Progenitor cell of endocrine pancreas (in vitro differentiated cells): ENCODE measurements at places on chromosomes 3 and 15.

GRCh38 chr3:31384117-31384516, 148.6 kb upstream of the STT3B start:
- no peak for DNase-seq

- DNase-seq: no peak
Observed at GRCh38 chr3:159941038-159942000, 47.3 kb upstream of the IL12A start.

GRCh38 chr3:67196677-67197076, 198.6 kb downstream of the KBTBD8 start:
- no peak for DNase-seq

- DNase-seq: no peak
Observed at GRCh38 chr3:15083252-15083651, 15.7 kb downstream of the RBSN start.

GRCh38 chr3:127565711-127566110, 24.8 kb downstream of the TPRA1 start:
- no peak for DNase-seq

DNA sequence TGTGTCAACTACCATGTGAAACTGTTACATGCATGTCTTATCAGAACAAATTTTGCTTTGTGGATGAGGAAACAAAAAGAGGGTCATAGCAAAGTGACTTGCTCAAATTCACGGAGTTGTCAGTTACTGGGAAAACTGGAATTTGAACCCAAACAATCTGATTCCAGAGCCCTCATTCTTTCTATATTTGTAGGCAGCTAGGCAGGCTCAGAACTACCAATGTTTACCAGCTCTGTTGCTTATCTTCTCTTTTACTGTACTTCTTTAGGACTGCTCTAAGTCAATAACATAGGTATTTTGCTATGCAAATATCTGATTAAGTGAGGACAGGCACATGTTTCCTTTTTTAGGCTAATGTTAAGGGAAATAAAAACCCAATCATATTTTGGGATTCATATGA, 450.5 kb downstream of the ZPLD1 start:
- no peak for DNase-seq

- DNase-seq: no peak
Observed at GRCh38 chr3:170426240-170426797, 7.7 kb downstream of the CLDN11 start.

- no peak for DNase-seq
Observed at GRCh38 chr3:31541089-31541488, 8.4 kb downstream of the STT3B start.

GRCh38 chr3:142925140-142925539, 36.3 kb upstream of the PCOLCE2 start:
- no peak for DNase-seq

- DNase-seq: no peak
Observed at GRCh38 chr3:59374091-59374817, 324.4 kb upstream of the CFAP20DC start.

DNA sequence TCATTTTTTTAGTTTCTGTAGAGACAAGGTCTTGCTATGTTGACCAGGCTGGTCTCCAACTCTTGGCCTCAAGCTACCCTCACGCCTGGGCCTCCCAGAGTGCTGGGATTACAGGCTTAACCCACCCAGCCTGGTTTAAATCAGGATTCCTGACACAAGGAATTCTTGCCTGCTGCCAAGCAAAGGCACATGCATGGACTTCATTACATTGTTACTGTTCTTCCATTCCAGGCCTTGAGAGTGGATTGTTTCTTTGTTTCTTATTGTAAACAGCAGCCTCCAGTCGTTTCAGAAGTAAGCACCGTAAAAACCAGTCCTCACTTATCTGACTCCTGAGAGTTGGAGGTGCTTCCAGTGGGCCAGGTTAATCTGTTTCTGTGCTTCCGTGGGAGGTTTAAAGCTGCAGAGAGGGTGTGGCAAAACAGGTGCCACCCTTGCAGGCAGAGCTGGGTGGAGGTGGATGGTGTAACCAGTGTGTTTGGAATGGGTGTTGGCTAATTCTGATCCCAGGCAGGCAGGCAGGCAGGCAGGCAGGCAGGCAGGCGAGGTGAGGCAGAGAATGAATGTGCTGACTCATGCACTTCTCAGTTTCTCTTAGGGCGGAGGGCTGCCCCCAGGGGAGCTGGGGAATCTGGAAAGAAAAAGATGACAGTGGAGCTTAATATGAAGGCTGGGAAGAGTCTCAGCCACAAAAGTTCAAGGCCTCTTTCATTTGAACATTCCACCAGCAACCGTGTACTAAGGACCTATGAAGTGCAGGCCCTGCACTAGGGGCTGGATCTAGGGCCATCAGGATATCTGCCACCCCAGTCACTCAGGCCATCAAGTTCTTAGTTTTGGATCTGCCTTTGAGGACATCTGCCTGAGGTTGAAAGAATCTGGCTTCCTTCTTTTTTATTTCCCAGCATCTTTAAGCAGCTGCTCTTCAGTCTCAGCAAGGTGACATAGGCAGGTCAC, 37.0 kb upstream of the CDCP1 start:
- DNase-seq: no peak

GRCh38 chr3:102532901-102533300, 98.1 kb downstream of the ZPLD1 start:
- no peak for DNase-seq

- no peak for DNase-seq
Observed at GRCh38 chr3:26145769-26146168, 355.9 kb downstream of the OXSM start.

GRCh38 chr3:150264561-150265279, 143.4 kb upstream of the TSC22D2 start:
- DNase-seq: no peak

DNA sequence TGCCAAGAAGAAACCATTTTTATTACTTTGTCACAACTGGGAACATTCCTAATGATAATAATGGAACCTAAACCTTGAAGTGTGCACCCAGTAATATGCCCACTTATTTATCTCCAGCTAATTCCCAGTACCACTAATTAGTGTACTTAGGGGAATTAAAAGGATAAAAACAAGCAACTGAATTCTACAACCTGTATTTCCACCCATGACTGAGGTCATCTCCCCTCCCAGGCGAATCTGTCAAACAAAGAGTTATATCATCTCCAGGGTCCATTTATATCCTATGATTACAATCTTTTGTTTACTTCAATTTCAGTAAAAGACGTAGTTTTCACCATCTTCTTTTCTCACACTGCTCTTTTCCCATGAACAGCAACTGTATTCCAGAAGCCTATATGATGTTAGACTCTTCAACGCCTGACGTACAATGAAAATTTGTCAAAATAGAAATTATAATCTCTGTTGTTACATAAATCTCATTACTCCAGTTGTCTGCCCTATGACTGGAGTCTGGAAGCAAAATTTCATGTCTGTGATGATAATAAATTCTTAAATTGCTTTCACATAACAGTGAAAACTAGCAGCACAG, 177.6 kb downstream of the GOLIM4 start:
- DNase-seq: no peak

- no peak for DNase-seq
Observed at GRCh38 chr3:188031121-188031520, 122.8 kb upstream of the LPP start.

DNA sequence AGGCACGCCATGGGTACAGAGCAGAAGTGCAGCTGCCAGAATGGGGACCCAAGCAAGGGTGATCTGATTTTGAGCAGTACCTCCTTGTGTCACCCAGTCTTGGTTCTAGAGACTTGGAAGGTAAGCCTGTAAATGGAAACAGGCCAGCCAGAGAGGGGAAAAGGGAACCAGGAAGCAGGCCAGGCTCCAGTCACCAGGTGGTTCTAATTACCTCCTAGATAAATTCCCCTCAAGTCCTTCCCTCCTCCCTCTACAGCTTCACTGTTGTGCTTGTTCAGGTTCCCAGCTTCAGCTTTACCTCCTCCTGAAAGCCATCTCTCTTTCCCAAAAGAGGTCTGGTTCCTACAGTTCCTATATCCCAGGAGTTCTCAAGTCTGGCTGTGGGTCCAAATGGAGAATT, 58.8 kb upstream of the SLC7A14 start:
- no peak for DNase-seq

DNA sequence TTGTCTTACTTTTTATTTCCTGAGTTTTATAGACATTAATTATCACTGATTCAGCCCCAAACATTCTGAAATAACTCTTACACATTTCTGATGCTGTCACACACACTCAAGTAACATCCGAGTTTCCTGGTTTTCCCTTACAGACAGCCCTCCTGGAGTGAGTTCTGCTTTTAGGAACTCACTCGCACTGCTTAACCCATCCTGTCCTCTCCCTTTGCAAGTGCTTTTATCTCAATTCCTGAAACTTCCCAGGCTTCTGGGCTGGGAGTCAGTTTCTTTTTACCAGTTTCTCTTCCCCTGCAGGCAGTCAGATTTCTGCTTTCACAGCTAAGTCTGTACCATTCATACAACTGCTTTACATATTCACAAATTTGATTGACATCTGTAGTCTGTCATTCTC, 15.6 kb upstream of the SH3GL3 start:
- no peak for DNase-seq

DNA sequence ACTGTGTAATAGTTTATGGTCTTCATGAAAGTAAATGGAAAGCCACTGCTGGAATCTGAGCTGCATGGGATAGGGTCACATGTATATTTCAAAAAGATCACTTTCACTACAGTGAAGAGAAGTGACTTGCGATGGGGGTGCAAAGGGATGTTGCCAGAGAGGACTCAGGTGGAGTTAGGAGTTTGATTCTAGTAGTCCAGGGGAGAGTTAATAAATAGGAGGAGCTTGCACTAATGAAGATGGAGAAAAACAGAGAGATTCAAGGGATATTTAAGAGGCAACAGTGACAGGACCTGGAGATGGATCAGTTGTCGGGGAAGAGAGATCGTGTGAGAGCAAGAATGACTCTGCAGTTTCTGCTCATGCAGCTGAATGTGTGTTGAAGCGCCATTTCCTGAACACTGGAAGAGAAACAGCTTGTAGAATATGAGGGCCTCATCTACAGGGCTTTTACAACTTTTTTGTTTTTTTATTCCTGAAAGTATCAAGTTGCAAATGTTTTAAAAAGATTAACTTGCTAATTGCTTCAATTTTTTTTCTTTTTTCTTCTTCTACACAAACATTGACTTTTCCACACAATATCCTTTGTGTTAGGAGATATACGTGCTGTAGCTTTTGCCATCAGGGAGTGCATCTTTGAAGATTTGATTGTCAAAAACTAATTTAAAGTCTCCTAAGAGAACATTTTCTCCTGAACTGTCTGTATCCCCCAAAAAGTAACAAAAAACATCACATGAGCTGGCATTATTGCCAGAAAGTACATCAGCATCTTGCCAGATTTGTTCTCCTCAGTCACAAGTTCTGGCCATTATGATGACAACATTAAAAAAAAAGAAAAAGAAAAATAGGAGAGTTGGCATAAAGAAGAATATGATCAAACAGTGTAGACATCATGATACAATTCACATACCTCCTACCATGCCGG, 37.5 kb downstream of the SETMAR start:
- no peak for DNase-seq

DNA sequence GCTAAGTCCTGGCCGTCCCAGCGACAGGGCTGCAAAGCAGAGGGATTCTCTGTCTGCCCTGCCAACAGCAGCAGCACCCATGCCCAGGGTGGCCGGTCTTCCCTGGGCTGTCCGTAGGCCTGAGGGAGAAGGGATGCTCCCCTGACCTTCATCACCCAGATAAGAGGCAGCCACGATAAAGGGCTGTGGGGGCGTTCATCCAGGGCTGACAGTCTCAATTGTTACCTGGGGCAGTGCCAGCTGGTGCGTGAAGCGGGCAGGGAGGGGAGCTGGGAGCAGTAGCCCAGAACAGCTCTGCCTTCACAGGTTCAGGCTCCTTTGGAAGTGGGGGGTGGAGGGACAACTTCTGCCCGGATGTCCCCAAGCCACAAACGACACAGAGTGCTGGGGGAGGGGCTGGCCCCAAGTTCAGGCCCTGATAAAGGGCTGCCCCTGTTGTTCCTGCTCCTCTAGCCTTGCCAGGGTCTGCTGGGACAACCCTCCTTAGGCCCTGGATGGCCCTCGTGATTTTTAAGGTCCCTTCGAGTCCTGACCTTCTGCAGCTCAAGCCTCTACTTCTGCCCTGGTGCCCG, 94.7 kb downstream of the RAB11A start:
- DNase-seq: no peak

DNA sequence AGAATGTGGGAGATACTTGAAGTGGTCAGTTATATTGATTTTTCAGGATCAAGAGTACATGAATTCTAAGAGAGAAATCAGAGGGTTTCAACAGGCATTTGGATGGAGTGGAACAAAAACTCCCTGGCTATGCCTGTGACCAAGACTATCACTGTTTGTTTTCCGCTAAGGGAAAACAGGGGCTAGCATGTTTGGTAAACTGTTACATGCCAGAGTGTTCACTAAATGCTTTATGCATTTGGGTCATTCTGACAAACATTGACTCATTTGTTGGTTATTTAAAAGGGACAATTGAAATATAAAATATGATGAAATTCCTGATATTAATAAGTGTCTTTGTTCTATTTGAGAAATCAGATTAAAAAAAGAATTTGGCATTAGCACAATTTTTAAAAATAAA, 603.9 kb upstream of the KCNMB2 start:
- DNase-seq: no peak

- no peak for DNase-seq
Observed at GRCh38 chr3:30510596-30510995, 95.8 kb upstream of the TGFBR2 start.

- no peak for DNase-seq
Observed at GRCh38 chr3:188537606-188538005, 383.6 kb downstream of the LPP start.

GRCh38 chr3:97927704-97928103, 44.5 kb downstream of the RIOX2 start:
- DNase-seq: no peak

- no peak for DNase-seq
Observed at GRCh38 chr3:44939581-44940036, 36.4 kb downstream of the ZDHHC3 start.

- DNase-seq: no peak
Observed at GRCh38 chr15:93467337-93467736, 378.3 kb upstream of the RGMA start.

DNA sequence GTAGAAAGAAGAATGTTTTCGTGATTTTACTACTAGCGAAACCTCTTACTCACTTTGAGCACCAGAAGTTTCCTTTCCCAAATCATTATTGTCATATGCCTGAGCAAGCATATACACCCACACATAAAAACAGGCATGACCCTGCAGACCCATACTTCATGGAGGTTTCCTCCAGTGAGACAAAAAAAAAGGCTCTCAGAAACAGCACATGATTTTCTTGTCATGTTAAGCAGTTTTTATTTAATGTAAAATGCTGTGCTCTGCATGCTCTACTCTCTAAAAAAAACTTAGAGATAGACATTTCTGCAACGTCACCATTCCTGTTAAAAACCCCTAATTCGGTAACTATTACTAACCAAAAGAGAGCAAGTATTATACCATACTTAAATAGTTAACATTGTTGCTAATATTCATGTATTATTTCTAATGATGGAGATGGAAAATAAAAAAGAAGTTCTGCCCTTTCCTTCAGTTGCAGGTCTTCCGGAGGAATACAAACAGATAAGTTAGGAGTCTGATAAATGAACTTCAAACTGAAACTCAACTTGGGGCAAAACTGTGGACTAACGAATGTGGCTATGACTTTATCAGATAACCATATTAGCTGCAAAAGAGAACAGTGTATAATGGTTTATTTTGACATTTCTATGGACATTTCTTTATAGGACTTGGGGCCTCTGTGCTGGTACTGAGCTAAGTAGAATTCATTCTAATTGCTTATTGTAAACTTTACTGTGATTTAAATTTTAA, 15.9 kb downstream of the CD200R1 start:
- DNase-seq: no peak
